ENCODE measurements at places on chromosomes 7 and 10.

GRCh38 chr10:32940321-32941301 is 17.4 kb downstream of the ITGB1 start:
- DNase-seq, result no peak

DNA sequence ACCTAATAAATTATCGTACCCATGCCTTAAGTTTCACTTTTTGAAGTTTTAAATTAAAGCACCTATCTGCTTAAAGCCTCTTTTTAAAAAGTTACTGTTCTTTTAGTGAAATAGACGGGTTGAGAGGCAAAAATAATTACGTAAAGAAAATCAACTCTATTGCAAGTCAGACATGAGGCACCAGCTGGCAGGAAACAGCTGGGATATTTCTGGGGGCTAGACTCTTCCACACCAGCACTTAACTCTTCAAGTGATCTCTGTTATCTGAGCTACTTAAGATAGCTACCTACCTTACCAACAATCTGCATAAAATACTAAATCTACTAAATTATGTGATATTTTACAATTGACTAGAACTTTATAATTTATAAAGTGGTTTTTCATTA is 35.8 kb downstream of the GBF1 start:
- no peak for DNase-seq

DNA sequence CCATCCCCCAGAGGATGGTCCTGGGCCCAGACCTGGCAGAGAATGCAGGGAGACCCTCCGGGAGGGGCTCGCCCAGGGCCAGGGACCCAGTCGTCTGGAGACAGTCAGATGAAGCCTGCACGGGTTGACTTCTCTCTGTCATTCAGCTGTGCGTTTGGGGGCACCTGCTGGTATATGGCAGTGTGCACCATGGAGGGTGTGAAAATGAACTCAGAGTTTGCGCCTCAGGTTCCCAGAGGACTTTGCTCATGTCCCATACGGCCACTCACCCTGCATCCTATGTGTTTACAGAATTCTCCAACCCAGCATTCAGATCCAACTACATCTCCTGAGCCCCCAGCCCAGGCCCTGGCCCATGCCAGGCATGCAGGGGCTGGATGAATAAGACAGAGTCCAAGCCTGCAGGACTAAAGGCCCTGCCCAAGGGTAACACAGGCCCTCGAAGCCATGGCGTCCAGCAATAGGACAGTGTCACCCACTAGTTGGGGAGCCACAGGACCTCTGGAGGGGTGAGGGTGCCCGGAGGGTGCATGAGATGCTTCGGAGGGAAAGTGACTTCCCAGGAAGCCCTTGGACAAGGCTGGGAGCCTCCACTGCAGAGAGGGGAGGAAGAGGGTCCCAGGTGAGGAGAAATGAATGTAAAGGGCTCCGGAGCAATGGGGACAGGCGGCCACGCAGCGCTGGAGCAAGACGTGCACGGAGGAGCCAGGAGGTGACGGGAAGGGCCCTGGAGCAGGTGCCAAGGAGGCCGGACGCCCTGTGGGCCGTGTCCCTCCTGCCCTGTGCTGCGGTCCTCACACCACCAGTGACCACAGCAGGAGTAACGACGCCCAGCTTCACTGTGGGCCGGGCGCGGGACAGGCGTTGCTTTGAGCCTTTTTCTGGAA is 36.3 kb downstream of the CALML3 start:
- no peak for DNase-seq

- no peak for DNase-seq
Observed at GRCh38 chr7:54546986-54547314, 4.8 kb downstream of the VSTM2A start.

- DNase-seq, result no peak
Observed at GRCh38 chr7:37488163-37488764, 39.6 kb upstream of the ELMO1 start.

- no peak for DNase-seq
Observed at GRCh38 chr10:70078329-70078728, 25.7 kb downstream of the MACROH2A2 start.

- DNase-seq, result no peak
Observed at GRCh38 chr7:55962014-55962413, 2.4 kb upstream of the NIPSNAP2 start.

- no peak for DNase-seq
Observed at GRCh38 chr10:70455213-70455630, 13.7 kb upstream of the NODAL start.

DNA sequence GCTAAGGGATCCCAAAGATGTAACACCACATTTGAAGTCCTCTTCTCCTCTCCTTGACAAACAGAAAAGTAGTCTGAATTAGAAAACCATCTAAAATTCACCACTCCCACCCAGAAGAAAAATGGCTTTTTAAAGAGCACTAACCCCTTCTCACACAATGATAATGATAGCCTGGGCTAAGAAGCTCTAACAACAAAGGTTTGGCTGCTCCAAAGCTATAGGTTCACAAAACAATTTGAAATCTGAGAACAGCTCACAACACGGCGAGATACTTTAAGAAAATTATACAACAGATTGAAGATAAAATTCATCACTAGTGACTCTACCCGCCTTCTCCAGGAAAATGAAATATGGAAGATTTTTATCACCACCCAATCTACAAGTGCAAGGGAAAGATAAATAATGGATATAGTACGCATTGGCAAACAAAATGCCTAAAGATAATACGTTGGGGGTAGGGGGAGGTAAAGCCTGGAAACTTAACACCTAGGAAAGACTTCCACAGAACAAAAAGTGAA is 7.4 kb downstream of the ITGB1 start:
- no peak for DNase-seq

- DNase-seq, result no peak
Observed at GRCh38 chr7:37961251-37961650, 40.8 kb downstream of the EPDR1 start.

- DNase-seq, result no peak
Observed at GRCh38 chr10:929960-930624, 1.4 kb downstream of the LARP4B start.

Measured in NCI-H187 (cell line).